Heart left ventricle (tissue), 16 donors: ENCODE measurements at places on chromosomes 2 and 18. TPM values are rescaled to one million over a fixed set of nuclear protein-coding genes. Genes with fewer than 3 reads are reported as not detected.

Gene SIX3
- polyA plus RNA-seq = not detected

Gene HK2
- polyA plus RNA-seq = 31.5 TPM

DNA sequence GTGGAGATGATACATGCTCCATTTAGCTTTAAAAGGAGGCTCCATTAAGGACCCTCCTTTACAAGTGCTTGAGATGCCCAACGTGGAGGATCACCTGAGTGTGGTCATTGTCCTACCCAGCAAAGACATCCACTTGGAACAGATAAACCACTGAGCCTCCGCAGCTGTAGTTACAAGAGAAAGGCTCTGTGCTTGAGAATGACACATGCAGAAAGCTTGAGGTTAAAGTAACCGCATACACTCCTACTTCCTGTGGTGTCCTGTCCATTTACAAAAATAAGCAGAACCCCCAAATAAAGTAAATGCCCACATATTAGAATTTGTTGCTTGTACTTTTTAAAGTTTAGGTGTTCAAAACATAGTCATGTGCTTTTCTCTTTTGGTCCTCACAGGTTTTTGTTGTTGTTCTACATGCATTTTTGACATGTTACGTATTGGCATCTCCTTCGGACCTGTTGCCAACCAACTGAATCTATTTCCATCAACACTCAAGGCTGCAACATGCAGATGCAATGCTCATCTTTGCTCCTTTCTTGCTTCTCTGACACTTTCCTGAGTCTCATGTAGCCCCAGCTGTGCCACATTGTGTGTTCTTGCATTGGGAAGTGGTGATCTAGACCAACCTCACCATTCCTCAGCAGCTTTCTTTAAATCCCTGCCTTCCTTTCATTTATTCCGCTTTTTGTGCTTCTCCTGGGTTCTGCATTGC lies 56.0 kb downstream of the SERPINB7 start:
- DNase-seq = no peak
- H3K36me3 ChIP-seq = no peaks in the 10 kb centered on the region
- H3K27ac ChIP-seq = no peak overlapping the region
- H3K4me3 ChIP-seq = no peak overlapping the region

Gene FAHD2B
- polyA plus RNA-seq = 16.1 TPM

Gene OTOS
- not detected for polyA plus RNA-seq

DNA sequence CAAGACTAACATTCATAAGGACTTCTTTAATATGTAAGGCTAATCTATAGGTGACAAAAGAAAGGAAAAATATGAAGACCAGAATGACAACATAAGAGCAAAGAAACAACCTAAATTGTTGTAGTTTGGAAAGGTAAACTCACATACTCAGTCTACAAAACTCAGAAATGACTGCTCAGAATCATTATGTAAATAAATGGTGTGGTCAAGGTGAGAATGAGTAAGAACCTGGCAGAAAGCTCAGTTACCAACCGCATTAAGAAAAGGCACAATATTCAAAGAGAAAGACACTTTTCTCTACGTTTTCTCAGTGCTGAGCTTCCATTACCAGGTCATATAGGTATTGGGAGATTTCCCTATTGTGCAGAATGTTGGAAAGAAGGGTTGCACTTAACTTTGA lies 15.8 kb downstream of the ATF2 start:
- peaks cover 49% of the 10 kb centered on the region for H3K4me1 ChIP-seq
- no peak overlapping the region for H3K4me3 ChIP-seq
- no peaks in the 10 kb centered on the region for H3K27me3 ChIP-seq
- no peak overlapping the region for H3K27ac ChIP-seq

DNA sequence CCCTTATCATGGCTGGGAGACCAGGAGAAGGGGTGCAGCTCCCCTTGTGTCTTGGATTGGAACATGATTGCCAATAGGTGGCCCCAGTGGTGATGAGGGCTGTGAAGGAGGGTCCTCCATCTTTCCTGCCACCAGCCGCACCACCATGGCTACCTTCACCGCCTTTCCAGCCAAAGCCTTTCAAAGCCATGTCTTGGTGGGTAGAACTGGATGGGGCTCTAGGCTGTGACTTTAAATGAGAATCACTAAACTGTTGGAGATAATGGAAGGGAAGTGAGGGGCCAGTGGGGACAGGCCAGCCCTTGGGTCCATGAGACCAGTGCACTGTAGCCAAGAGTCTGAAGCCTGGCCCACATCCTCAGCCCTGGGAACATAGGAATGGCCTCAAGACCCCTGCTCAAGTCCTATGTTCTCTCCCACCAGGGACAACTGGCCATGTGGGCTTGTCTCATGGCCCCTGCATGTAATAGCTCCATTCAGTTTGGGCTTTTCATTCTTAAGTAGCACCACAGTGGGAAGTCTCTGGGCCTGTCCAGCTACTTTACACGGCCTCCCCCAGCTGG lies 345.7 kb downstream of the DYSF start:
- no peak overlapping the region for H3K27ac ChIP-seq
- H3K4me3 ChIP-seq = no peak overlapping the region
- no peaks in the 10 kb centered on the region for H3K36me3 ChIP-seq
- DNase-seq = no peak
- no peaks in the 10 kb centered on the region for H3K27me3 ChIP-seq
